ENCODE measurements at places on chromosomes 4 and X. TPM values are rescaled to one million over a fixed set of nuclear protein-coding genes. Genes with fewer than 3 reads are reported as not detected.

Gene CHRNA9
- polyA plus RNA-seq = 0.09 TPM

Gene WAS
- 4.2 TPM for polyA plus RNA-seq

Gene CT45A10
- polyA plus RNA-seq = not detected

Gene JAKMIP1
- 0.14 TPM for polyA plus RNA-seq

Gene LAGE3
- 13.6 TPM for polyA plus RNA-seq

Measured in hindlimb muscle (tissue), 1 donor.